ENCODE measurements at places on chromosomes 6 and 20.

DNA sequence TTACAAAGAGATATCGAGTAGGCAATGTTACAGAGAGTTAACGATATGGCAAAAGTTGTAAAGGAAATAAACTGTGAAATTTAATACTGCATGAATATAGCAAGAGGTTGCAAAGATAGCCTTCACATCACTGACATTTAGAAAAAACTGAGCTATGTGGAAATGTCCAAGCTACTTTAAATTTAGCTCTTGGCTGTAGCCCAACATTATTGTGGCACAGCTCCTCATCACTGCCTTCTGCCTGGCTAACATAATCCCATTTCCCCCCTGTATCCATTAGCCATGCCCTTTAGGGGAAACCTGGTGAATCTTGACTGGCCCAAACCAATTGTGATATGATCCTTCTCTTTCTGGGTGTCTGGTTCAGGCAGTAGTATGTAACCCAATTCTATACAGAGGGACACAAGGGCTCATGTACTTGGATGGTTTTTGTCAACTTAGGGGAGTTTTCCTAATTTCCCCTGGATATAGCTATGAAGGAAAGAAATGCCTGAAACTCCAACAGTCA is 115.4 kb downstream of the PFDN4 start:
- no peak for DNase-seq

GRCh38 chr20:57650756-57651483 is 30.7 kb upstream of the ZBP1 start:
- no peak for DNase-seq

GRCh38 chr20:2603816-2604505 is 48.5 kb upstream of the NOP56 start:
- DNase-seq: no peak

- DNase-seq: no peak
These were observed 487.4 kb downstream of the TENT5A start for GRCh38 chr6:81265106-81265505.

DNA sequence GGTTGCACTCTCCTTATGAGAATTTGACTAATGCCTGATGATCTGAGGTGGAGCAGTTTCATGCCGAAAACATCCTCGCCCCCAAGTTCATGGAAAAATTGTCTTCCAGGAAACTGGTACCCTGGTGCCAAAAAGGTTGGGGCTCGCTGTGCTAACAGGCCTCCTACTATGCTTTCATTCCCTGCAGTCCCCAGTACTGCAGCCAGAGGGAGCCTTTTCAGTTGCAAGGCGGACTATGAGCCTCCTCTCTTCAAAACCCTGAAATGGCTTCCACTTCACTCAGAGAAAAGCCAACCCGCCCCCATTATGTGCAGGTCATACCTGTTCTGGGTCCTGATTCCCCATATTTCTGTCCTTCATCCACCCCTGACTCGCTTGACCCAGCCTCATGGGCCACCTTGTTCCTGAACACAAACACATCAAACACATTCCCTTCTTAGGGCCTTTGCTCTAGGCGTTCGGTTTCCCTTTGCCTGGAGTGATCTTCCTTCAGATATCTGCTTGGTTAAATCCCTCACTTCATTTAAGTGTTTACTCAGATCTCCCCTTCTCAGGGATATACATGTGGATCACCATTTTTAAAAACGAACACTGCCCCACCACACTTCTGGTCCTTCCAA is 173.7 kb downstream of the PHACTR1 start:
- DNase-seq: no peak

GRCh38 chr6:164184410-164184809 is 769.9 kb downstream of the QKI start:
- no peak for DNase-seq

DNA sequence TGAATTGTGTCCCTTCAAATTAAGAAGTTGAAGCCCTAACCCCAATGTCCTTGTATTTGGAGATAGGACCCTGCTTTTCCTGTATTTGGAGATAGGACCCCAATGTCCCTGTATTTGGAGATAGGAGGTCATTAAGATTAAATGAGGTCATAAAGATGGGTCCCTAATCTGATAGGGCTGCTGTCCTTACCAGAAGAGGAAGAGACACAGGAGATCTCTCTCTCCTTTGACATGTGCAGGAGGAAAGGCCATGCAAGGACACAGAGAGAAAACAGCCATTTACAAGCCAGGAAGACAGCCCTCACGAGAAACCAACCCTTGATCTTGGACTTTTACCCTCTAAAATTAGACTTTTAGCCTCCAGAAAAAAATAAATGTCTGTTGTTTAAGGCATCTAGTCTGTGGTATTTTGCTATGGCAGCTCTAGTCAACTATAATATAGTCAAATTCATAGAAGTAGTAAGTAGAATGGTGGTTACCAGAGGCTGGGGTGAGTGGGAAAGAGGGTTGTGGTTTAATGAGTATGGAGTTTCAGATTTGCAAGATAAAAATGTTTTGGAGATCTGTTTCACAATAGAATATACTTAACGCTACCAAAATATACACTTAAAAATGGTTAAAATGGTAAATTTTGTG is 59.3 kb downstream of the UBE3D start:
- DNase-seq: no peak

DNA sequence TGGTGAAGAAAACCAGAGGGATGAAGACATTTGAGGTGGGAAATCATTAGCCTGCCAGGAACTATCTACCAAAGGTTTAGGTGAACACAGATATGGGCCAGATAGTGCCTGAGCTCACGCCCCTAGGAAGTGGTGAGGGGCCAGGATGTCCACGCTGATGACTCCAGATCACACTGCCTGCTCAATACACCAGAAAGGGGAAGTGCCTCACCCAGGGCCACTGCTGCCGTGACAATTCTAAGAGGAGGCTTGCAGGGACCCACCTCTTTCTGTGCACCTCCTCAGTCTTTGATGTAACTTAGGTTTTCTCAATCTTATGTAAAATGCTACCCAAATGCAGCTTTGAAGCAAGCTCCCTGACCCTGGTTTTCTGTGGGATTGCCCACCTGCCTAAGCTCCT is 5.4 kb upstream of the RAB44 start:
- no peak for DNase-seq

DNA sequence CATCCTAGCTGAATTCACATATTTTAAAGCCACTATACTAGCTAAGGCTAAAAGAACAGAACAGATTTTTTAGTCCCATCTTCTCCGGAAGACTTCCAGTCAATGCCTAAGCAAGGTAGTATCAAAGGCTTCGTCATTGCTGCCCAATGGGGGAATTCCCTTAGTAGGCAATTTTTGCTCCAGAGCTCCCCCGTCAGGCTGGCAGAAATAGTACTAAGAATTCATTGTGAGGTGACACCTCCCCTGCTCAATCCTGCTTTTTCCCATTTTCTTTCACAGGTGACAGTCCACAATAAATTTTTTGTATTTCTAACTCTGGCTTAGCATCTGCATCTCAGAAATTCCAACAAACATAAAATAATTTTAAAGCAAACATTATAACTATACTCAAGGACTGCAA is 52.8 kb upstream of the SRSF6 start:
- DNase-seq: no peak

GRCh38 chr6:41531591-41532582 is 14.3 kb upstream of the FOXP4 start:
- DNase-seq: no peak

GRCh38 chr6:136947037-136947436 is 24.9 kb downstream of the SLC35D3 start:
- DNase-seq: no peak

GRCh38 chr6:72651967-72652956 is 30.4 kb downstream of the KCNQ5 start:
- no peak for DNase-seq

- DNase-seq: no peak
These were observed 27.5 kb downstream of the LAMA5 start for GRCh38 chr20:62339647-62340062.

DNA sequence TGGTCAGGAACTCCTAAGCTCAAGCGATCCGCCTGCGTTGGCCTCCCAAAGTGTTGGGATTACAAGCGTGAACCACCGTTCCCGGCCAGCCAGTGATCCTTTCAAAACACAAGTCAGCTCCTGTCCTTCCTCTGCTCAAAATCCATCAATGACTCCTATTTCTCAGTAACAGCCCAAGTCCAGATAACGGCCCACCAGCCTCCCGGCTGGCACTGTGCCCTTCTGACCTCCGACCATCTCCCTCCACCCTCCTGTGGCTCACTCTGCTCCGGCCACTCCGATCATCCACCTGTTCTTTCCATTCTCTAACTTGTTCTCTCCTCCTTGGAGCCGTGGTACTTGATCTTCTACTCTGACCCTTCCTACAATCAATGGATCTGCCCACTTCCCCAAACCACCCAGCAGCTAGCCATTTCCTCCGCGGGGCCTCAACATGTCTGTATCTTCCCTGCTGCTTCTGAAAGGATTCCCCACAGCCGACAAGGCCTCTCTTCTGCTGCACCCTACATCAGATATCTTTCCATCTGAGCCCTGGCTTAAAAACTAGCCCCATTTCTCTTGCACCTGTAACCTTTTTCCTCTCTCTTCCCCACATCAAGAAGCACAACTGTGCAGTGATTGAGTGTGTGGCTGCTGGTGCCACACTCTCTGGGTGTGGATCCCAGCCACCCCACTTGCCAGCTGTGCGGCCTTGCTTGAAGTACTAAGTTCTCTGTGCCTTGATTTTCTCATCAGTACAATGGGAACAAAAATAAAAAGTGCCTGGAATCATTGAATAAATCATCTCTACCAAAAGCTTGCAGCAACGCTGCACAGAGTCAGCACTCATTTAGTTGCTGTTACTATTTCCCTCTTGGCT is 6.1 kb upstream of the ZMYND8 start:
- DNase-seq: no peak

DNA sequence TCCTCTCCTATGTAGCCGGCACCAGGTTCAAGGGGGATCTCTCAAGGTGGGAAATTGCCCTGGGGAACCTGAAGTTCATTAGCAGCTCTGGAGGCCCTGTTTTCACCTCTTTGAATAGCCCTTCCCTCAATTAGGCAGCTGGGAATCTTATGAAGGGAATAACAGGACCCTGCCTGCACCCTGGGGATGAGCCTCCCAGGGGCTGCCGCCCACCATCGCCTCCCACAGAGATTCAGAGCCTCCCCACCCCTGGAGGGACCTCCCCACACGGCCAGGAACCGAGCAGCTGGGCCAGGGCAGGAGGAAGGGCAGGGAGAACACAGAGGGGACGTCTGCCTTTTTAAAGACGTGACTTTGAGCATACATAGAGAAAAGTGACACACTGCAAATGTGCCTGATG is 4.6 kb upstream of the EEF1A2 start:
- no peak for DNase-seq

- DNase-seq: peak; percentile 62
These were observed 14.3 kb upstream of the PTCRA start for GRCh38 chr6:42901538-42901957.

DNA sequence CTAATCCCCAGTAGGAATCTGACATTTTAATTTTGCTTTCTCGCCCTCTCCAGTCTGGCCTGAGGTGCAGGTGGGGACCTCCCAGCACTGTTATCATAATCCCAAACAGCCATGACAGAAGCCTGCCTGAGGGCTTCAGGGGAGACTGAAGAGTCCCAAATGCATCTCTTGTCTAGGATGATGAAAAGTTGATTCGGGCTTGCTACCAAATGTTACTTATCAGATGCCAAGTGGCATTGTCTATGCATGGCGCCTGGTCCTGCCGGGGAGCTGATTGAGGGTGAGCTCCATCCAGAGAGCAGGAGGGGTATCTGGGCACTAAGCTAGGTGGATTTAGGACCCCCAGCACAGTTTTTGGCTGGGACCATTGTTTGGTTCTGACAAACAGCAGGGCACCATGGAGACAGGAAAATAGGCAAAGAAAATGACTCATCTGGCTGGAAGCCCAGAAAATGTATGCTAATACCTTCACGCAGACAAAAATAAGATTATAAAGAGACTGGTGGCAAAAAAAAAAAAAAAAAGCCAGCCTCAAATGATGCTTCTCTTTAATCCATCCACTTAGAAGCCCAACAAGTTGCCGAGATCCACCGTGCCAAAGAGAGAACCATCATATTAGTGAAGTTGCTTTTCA is 513.7 kb upstream of the SULF2 start:
- no peak for DNase-seq

GRCh38 chr20:8154638-8155037 is 22.6 kb downstream of the PLCB1 start:
- DNase-seq: no peak

GRCh38 chr6:97572943-97573342 is 289.9 kb upstream of the MMS22L start:
- DNase-seq: no peak

DNA sequence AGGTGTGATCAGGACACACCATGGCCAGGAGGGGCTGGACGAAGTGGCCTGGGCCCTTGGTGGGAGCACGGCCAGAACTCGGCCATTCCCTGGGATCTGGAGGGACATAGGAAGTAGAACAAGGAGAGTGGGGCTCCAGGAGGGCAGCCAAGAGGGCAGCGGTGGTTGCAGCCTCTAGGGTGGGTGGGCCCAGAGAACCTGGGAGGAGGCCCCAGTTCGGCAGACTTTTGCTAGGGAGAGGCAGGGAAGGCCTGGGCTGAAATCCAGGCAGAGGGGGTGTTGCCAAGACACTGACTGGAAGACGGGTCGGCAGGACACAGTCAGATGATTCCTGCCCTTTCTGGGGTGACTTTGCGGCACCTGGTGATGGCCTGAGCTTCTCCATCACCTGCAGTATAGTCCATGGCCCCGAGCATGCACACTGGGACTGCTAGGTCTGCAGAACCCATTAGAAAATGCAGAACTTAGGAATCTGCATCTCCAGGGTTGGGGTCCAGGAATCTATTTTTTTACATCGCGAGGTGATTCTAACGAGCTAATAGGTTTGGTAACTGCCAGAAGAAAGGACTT is 224.8 kb downstream of the SYNDIG1 start:
- DNase-seq: no peak

GRCh38 chr20:35085477-35086225 is 7.0 kb downstream of the TRPC4AP start:
- no peak for DNase-seq

DNA sequence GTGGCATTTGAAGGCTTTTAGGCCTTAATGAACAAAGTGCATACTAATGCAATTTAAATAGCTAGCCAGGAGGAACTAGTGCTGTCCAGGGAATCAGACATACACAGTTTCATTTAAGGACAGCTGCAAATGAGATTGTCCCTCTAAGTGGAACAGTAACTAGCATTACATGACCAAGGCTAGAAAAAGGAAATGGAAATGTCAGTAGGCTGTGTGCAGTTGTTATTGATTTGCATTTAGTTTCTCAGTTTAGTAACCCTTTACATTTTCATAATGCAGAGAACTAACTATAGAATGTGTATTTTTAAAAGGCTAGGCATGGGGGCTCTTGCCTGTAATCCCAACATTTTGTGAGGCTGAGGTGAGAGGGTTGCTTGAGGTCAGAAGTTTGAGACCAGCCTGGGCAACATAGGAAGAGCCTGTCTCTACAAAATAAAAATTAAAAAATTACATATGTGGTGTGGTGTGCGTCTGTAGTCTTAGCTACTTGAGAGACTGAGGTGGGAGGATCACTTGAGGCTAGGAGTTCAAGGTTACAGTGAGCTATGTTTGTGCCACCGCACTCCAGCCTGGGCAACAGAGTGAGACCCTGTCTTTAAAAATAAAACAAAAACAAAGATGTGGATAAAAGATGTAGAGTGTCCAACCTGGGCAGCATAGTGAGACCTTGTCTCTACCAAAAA is 468.0 kb downstream of the UTRN start:
- DNase-seq: no peak

DNA sequence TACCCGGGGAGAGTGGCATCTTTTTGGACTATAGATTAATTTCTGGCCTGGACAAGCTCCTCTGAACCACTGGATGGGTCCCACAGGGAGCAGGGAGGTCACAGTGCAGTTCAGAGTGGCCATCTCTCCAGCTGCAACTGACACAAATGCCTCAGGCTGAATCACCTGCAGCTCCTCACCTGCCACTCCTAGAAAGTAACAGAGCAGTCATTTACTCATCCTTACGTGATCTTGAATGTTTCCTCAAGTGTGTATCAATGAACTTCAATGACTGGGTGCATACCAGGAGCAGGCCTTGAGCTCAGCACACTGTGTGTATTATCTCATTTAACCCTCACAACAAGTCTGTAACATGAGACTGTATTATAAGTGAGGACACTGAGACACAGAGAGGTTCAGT is 40.0 kb upstream of the SIRPG start:
- DNase-seq: no peak

Measured in effector memory CD4-positive, alpha-beta T cell (primary cell).